ENCODE measurements at places on chromosomes 5 and 9.
A peak's percentile ranks its signal among the peaks of the same experiment; 100 is the strongest.

DNA sequence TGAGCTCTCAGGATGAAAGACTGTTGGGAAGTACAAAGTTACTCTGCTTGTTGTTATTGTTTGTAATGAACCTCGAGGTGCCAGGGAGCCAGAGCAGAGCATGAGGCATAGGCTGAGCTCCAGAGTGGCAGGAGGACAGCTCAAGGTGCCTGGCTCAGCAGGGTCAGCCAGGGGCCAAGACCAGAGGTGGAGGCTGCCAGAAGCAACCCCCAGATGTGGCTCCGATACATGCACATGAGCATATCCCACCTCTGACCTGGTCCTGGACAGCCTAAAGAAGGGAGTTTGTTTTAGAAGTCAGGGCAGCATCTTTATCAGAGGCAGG lies 105.6 kb downstream of the PSD2 start:
- DNase-seq = no peak

- no peak for DNase-seq
These were observed 30.6 kb upstream of the SMU1 start for GRCh38 chr9:33106827-33107621.

GRCh38 chr5:89758146-89758545 lies 651.4 kb downstream of the CETN3 start:
- no peak for DNase-seq

DNA sequence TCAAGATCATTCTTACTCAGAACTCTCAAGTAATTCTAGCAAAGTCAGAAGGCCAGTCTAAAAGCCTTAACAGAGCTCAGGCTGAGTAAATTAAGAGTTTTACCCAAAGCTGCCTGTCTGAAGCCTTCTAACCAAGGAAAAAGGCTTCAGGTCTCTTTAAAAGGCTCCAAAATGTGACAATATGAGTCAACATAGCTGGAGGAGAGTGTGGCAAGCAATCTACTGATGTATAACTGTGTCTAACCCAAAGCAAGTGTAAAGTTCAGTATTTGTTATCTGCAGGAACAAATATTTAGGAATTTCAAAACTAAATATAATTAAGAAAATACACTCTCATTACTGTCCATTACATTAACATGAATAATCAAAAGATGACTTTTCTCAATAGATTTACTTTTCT lies 11.0 kb downstream of the ZBTB5 start:
- no peak for DNase-seq

DNA sequence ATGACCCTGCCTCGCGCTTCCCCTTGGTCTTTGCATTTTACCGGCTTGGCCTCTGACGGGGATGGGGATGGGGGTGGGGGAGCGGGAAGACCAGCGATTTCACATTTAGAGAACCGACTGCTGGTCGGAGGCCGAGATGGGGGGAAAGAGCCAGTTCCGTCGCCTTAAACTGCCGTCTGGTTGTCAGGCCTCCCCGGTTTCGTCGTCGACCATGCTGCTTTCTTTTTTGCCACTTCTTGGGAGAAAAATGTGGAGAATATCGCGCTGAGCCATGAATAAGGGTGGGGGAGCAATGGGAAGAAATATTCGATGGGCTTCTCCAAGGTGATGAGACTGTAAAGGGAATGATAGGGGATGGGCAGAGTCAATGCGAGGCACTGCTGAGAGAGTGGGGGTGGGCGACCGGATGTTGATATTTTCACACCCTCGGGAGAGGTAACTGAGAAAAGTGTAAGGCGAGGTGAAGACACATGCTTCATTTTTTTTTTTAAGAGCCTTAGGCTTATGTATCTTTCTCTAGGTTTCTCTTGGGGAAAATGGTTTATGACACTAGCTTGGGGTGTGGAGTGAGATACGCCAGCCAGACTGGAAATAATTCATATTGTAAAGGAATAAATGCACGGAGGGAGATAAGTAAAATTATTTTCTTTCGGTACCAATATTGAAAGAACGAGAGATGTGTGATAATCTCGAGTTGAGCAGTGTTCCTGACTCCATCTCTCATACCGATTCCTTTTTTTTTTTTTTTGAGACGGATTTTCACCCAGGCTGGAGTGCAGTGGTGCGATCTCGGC lies 1.1 kb downstream of the KIF2A start:
- peak; percentile 60 for DNase-seq

- DNase-seq = no peak
These were observed 35.6 kb upstream of the ADAMTS16 start for GRCh38 chr5:5104550-5104949.

GRCh38 chr5:57586649-57587048 lies 104.0 kb upstream of the ACTBL2 start:
- no peak for DNase-seq

- no peak for DNase-seq
These were observed 25.1 kb downstream of the NANS start for GRCh38 chr9:98081477-98082219.

DNA sequence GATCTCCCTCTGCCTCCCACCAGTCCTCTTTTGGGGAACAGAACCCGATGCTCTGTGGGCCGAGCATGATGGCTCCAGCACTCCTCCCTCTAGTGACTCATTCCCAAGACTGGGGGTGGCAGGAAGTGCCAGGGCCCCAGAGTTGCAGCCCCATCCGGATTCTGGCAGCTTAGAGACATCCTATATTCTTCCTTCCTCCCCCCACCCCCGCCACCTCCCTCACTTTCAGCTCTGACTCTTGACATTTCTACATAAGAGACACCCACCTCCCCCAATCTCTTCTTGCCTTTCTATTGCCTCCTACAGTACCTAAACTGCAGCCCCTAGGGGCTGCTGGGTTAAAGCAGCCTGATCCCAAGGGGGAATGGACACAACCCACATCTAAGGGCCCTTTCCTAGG lies 47.1 kb upstream of the MATR3 start:
- DNase-seq = no peak

- no peak for DNase-seq
These were observed 52.9 kb downstream of the ZDHHC21 start for GRCh38 chr9:14640294-14640693.

- DNase-seq = no peak
These were observed 119.9 kb downstream of the KDM4C start for GRCh38 chr9:6877671-6878161.

- no peak for DNase-seq
These were observed 26.0 kb downstream of the ERCC6L2 start for GRCh38 chr9:95901506-95901905.

DNA sequence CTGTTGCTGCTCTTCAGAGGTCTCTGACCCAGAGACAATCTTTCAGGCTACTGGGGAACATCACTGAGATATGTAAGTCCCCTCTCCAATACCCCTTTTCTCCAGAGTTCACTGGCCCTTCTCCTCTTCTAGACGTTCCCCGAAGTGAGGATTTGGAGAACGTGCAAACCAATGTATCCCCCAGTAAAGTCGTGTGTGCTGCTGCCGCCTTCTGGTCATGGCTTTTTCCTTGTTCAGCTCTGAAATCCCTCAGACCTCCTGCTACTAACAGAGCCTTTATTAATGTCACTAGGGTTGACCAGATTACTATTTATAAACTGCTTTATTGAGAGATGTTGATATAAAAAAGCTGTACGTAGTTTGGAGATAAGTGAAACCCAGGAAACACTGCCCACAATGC lies 1028.6 kb downstream of the CDH9 start:
- no peak for DNase-seq

DNA sequence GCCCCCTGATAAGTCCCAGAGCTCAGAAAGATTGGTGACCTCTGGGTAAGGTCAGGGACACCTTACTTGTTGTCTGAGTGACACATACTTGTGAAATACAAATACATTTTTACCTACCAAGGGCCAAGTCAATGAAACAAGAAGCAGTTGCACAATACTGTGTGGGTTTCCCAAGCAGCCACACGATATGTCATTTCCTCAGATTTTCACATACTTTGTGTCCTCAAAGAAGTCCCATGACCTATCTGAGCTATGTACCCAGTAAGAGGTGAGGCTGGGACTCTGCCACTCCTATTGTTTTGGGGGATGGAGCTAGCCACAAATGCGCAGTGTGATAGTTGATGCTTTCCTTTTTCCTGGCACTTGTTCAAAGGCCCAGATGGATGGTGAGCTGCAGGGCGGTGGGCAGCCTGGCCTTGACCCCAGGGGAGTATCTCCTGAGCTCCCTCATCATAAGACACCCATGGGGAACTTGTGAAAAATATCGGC lies 4.8 kb upstream of the SLC25A51 start:
- no peak for DNase-seq
